ENCODE measurements at places on chromosomes 2 and 18.
A peak's percentile ranks its signal among the peaks of the same experiment; 100 is the strongest.

DNA sequence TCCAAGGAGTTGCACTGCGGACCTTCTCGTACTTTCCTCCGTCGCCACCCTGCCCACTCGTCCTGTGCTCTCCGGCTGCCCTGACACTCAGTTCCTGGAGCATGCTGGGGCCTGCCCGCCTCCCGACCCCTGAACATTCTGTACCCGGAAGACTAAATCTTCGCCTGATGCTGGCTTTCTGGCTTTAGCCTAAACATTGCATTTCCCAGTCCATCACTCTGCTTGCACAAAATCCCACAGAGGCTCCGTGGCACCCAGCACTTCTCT lies 550 bp upstream of the SFXN5 start:
- no peak for DNase-seq

- DNase-seq, result no peak
These were observed 1326.2 kb upstream of the TMEFF2 start for GRCh38 chr2:193520709-193521458.

GRCh38 chr18:13558124-13558523 lies 168.2 kb downstream of the FAM210A start:
- DNase-seq, result peak; percentile 33

DNA sequence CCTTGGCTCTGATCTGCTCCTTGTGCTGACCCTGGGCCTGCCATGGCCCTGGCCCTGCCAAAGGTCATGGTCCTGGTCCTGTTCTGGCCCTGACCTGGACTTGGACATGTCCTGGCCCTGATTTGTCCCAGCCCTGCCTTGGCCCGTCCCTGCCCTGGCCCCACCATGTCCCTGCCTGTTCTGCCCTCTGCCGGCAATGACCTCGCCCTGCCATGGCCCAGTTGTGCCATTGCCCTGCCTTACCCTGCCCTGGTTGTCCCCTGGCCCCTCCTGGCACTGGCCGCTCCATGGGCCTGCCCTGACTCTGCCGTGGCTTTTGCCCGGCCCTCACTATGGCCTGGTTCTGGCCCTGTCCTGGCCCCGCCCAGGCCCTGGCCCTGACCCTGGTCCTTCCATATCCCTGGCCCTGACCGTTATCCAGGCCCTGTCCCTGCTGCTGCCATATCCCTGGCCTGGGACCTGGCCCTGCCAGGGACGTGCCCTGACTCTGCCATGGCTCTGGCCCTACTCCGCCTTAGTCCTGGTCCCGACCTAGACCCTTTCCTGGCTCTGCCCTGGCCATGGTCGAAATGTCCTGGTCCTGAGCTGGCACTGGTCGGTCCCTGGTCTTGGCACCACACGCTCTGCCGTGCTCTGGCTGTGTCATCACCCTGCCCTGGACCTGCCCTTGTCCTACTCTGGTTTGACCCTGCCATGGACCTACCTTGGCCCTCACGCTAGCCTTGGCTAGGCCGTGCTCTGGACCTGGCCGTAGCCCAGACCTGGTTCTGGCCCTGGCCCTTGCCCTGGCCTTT lies 6.8 kb upstream of the ANKRD62 start:
- no peak for DNase-seq

DNA sequence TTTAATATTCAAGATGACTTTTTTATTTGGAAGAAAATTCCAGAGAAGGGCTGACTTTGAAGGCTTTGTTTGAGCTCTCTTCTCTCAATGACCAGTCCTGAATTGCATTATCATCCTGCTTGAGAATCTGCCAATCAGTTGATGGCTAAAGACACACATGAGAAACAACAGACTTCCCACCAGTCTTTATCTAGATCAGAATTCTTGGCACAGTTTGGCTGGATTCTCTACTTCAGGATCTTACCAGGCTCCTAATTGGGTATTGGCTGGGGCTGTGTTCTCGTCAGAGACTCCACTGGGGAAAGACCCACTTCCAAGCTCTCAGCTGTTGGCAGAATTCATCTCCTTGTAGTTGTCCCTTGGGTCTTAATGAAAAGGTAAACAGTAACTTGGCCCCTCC lies 86.0 kb downstream of the WDSUB1 start:
- DNase-seq, result no peak

DNA sequence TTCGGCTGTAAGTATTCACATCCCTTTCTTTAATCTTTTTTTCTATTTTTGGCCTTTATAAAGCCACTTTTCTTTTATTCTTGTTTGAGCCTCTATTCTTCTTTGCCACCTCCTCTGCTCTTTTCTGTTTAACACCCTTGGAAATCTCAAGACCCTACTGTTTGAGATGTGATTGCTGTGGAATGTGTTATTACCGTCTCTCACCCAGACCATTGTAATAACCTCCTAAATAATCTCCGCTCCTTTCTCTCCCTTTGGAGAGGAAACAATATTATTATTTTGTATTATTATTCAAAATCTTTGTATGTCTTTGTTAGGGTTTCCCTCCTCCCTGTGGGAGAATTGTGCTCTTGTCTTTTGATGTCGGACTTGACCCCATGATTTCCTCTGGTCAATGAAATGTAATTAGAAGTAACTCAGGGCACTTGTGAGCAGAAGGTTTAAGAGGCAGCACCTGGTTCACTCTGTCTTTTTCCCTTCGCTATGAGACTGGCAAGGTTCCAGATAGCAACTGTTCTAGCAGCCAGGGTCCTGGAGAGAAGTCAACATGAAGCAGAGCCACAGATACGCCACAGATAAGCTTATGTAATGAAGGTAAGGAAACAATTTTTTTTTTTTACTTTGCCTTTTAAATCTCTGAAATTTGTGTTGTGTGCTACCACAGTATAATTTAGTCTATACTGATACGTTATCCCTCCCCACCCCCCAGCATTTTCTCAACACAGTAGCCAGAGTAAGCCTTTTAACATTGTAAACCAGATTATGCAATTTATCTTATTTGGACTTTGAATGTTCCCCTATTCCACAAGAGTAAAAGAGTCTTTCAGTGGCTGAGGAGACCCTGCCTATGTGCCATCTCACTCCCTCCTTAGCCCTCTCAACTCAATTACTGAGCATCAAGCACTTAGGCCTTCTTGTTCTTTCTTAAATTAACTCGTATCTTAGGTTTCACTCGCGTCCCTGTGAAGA lies 601.2 kb upstream of the ZNF804A start:
- no peak for DNase-seq

- DNase-seq, result no peak
These were observed 90.3 kb upstream of the ST3GAL5 start for GRCh38 chr2:85978883-85979780.

DNA sequence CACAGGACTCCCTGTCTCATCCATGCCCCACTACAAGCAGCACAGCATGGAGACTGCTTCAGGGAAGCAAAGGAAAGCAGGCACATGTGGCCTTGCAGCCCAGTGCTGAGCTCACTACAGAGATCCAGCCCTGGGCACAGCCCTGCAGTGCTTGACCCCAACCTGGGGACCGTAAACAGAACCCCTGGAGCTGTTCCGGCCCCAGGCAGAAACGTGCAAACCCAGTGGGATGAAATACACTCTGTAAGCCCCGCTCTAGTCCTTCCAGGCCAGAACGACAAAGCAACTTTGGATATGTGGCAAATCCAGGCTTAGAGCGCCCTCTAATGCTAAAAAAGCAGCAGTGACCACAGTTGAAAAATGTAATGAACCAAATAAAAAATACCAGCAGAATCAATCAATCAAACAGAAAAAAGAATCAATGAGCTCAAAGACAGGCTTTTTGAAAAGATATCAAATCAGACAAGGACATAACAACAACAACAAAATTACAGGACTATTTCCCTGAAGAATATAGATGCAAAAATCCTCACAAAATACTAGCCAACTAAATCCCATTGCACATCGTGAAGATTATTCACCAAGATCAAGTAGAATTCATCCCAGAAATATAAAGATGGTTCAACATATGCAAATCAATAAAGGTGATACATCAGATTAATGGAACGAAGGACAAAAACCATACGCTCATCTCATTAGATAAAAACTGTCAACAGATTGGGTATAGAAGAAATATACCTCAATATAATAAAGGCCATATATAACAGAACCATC lies 45.6 kb downstream of the ZNF519 start:
- DNase-seq, result peak; percentile 29

GRCh38 chr2:128401680-128402079 lies 83.0 kb upstream of the HS6ST1 start:
- no peak for DNase-seq

GRCh38 chr2:156379071-156379470 lies 46.5 kb upstream of the NR4A2 start:
- DNase-seq, result no peak

GRCh38 chr2:215382480-215382879 lies 53.4 kb downstream of the FN1 start:
- DNase-seq, result no peak
